Coronary artery (tissue), 2 donors: ENCODE measurements at places on chromosomes 6 and 20.

GRCh38 chr20:51354769-51355319, 187.7 kb downstream of the NFATC2 start:
- DNase-seq, result no peak

DNA sequence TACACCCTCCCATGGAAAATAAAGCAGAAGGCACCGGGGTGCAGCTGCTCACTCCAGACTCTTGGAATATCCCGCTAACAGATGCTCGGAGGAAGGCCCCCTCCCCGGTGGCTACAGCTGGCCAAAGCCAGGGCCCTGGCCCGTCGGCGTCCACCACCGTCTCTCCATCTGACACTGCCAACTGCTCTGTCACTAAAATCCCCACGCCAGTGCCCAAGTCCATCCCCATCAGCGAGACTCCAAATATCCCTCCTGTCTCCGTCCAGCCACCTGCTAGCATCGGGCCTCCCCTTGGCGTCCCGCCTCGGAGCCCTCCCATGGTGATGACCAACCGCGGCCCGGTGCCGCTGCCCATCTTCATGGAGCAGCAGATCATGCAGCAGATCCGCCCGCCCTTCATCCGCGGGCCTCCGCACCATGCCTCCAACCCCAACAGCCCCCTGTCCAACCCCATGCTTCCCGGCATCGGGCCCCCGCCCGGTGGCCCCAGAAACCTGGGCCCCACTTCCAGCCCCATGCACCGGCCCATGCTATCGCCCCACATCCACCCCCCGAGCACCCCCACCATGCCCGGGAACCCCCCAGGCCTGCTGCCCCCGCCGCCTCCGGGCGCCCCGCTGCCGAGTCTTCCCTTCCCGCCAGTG, 143.9 kb downstream of the SOBP start:
- DNase-seq, result no peak

GRCh38 chr6:163916315-163917081, 502.0 kb downstream of the QKI start:
- DNase-seq, result no peak

- DNase-seq, result no peak
Observed at GRCh38 chr6:75196081-75196687, 9.7 kb downstream of the COL12A1 start.

GRCh38 chr20:63136296-63136695, 79.6 kb downstream of the YTHDF1 start:
- no peak for DNase-seq
